ENCODE measurements at places on chromosomes 4 and X.
A peak's percentile ranks its signal among the peaks of the same experiment; 100 is the strongest.

DNA sequence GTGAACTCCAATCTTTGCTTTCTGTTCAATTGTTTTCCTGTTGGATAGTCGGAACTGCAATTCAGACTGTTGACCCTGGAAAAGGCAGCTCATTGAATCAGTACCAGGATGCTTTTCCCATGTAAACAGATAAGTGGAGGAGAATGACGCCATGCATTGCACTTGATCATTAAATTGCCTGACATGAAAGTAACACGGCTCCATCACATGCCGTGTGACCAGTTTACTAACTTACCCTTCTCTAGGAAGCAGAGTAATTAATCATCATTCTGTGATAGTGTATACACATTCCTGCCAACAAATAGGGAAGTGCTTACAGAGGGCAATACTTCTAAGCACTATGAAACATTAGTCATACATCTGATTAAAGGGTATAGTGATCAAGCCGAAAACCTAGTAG lies 101.4 kb downstream of the PPARGC1A start:
- DNase-seq, result no peak

GRCh38 chr4:15031993-15032675 lies 29.9 kb downstream of the CPEB2 start:
- DNase-seq, result no peak

GRCh38 chrX:77749695-77750094 lies 36.3 kb downstream of the ATRX start:
- DNase-seq, result no peak

- no peak for DNase-seq
These were observed 2.5 kb upstream of the PLP1 start for GRCh38 chrX:103774070-103774642.

DNA sequence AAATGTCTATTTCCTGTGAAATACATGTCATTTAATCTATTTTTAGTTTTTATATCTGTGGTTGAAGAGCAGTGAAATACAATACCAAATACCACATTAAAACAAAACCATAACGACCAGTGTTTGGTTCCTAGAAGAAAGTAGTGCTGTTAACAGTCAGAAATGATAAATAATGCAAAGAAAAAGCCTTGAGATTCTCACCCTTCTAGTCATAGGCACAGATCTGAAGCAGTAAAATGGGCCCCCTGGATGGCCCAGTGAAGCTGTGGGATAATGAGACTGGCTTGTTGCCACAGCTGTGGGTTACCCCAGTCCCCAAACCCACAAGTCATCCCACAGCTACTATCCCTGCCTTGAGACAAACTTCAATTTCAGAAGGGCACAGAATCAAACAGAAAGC lies 137.3 kb upstream of the RPL34 start:
- no peak for DNase-seq

- DNase-seq, result no peak
These were observed 71.9 kb downstream of the AFF2 start for GRCh38 chrX:148572337-148572736.

GRCh38 chr4:184433258-184433892 lies 41.0 kb downstream of the IRF2 start:
- no peak for DNase-seq

- no peak for DNase-seq
These were observed 775.3 kb upstream of the HS3ST1 start for GRCh38 chr4:12203945-12204344.

- no peak for DNase-seq
These were observed 73.3 kb downstream of the PRPS1 start for GRCh38 chrX:107701493-107702121.

GRCh38 chr4:186604124-186604807 lies 48.9 kb upstream of the MTNR1A start:
- DNase-seq, result no peak

DNA sequence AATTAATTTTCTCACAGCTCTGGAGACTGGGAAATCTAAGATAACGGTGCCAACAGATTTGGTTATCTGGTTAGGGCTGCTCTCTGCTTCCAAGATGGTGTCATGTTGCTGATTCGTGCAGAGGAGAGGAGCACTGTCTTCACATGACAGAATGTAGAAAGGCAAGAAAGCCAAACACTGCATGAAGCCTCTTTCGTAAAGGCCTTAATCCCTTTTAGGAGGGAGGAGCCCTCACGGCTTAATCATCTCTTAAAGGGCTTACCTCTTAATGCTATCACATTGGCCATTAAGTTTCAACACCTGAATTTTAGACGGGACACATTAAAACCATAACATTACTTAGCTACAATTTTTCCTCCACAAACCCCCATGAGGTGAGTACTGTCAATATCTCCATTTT lies 174.1 kb downstream of the COX18 start:
- no peak for DNase-seq

DNA sequence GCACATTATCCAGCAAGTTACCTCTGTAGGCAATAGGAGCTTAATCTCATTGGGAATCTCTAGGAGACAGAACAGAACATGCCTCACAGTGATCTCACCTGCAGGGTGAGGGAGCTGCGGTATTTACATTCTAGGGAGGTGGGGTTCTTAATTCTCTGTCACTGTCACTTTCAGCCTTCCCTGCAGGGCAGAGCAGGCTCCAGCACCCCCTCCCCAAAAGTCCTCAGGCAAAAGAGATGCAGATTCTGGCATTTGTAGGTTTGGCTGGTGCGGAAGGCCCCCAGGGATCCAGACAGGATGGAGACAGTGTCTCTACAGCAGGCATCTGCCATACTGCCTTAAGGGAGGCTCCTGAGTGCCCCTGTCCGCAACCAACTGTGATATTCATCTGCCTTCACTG lies 166.4 kb upstream of the ATP6AP2 start:
- no peak for DNase-seq

DNA sequence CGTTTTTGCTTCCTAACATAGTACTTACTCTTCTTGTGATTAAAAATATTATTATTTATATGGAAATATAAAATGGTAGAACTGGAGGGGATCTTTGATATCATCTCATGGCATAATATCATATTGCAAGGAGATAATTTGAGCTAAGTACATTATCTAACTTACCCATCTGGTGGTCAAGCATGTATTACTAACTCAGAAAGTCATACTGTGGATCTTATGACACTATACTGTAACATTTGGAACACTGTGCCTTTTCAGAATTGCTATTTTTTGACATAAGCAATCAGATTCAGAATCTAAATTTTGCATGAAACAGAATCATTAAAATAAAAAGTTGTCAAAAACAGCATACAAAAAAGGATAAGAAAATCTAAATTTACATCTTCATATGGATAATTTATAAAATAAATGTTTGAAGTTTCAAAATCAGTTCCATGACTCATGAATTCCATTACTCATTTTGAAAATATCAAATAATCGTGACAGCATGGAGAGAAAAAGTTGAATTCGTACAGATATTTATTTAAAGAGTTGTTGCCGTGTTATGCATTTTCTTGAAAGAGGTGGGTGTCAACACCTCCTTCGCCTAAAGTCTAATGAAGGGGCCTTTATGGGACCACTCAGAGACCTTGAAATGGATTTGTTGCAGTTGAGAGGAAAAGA lies 928.1 kb downstream of the PDHA2 start:
- no peak for DNase-seq

DNA sequence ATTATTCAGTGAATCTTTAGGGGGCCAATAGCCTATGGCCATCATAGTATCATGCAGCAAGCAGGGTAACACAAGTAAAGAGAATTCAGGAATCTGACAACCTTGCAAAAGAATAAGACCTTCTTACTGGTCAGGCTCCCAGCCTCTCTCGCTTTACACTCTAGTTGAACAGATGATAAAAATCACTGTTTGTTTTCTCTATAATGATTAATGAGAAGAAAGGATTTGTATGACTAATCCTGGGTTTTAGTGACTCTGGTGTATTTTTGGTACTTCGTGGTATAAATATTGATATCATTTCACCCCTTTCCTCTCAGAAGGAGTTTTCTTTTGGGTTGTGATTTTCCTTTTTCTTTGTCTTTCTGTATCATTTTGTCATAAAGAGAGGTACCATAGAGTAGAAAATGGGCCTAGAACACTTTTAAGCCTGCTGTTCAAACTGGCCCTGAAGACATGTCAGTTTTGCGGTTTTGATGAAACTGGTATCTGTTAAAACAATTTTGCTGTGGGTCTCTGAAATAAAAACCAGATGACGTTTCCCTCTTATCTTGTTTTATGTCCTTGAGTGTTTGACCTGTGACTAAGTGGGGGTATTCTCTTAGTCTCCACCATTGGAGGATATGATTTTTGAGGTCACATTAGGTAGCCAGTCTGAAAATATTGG lies 294.9 kb upstream of the TBX22 start:
- DNase-seq, result no peak

GRCh38 chr4:22202975-22203710 lies 254.6 kb upstream of the KCNIP4 start:
- DNase-seq, result no peak

DNA sequence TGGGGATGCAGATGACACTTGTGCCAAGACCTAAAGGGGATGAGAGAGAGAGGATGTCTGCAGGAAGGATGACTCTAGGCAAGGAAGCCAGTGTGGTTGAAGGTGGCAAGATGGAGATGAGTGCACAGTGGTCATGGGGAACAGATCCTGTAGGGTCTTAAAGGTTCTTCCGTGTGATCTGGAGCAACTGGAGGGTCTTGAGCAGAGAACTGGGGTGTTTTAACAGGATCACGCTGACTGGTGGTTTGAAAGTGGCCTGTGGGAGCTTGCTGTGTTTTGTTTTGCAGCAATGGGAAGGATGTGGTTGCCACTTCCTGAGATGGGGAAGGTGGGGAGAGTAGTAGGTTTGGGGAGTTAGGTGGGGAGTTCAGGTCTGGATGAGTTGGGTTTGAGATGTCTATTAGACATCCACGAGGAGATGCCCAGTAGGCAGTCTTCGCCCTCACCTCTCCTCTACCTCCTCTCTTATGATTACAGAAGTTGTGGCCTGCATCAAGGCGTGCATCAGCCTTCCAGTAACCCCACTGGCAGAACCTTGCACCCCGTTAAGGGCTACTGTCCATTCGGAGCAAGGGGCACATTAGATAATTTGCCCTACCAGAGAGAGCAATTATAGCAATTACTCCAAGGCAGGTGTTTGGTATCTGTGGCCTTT lies 1.4 kb upstream of the STBD1 start:
- DNase-seq, result no peak

DNA sequence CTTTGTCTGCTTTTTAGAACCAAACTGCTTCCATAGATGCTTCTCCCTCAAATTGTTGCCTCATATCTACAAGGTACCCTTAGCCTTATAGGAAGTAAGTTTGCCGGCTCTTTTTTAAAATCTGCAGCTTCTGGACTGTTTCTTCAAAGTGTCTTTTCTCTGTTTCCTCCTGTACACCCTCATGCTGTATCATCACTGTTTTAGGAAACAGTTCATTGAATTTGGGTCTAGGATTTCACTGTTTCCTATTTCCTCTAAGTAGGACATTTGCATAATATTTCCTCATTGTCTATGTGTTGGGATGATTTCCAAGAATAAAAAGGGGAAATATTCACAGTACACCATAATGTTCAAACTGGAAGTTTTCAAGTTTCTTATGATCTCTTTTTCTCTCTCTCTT lies 43.0 kb downstream of the BANK1 start:
- DNase-seq, result no peak

- DNase-seq, result no peak
These were observed 48.1 kb upstream of the CXCL8 start for GRCh38 chr4:73692254-73692653.

GRCh38 chr4:184284336-184284690 lies 66.6 kb upstream of the ENPP6 start:
- DNase-seq, result no peak

GRCh38 chr4:55546506-55546755 lies 278 bp downstream of the CLOCK start:
- no peak for DNase-seq

DNA sequence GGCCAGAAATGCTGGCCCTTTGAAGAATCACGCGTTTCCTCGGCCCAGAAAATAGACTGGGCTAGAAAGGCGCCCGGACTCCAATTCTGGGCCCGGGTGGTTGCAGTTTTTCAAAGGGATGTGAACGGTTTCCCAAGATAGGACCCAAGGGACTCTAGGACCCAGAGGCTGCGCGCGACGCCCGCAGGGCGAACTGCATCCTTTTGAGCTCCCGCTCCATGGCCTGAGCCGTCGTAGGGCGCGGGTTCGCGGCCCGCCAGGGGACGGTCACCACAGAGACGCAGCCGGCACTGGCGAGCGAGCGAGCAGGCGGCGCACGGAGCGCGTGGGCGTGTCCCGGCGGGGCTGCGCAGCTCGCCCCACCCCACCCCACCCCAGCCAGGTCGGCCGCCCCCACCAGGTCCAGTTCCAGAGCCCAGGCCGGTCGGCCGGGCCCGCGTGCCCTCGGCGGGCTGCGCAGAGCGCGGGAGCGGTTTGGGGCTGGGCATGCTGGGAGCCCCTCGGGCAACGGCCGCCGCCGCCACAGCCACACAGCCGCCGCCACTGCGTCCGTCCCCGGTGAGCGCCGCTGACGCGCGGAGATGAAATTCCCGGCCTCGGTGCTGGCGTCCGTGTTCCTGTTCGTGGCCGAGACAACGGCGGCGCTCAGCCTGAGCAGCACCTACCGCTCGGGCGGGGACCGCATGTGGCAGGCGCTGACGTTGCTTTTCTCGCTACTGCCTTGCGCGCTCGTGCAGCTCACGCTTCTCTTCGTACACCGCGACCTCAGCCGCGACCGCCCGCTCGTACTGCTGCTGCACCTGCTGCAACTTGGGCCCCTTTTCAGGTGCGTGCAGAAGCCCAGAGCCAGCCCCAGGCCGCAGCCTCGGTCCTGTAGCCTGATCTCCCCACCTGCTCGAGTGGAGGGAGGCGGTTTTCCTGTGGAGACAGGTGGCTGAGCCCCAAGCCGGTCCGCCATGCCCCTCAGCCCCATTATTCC lies at the start of gene XK:
Gene XK (plus strand): TSS at position 411 of the 979 bp plus-strand sequence. CDS start 171 bp downstream, at position 582.
- peak; percentile 34 for DNase-seq

DNA sequence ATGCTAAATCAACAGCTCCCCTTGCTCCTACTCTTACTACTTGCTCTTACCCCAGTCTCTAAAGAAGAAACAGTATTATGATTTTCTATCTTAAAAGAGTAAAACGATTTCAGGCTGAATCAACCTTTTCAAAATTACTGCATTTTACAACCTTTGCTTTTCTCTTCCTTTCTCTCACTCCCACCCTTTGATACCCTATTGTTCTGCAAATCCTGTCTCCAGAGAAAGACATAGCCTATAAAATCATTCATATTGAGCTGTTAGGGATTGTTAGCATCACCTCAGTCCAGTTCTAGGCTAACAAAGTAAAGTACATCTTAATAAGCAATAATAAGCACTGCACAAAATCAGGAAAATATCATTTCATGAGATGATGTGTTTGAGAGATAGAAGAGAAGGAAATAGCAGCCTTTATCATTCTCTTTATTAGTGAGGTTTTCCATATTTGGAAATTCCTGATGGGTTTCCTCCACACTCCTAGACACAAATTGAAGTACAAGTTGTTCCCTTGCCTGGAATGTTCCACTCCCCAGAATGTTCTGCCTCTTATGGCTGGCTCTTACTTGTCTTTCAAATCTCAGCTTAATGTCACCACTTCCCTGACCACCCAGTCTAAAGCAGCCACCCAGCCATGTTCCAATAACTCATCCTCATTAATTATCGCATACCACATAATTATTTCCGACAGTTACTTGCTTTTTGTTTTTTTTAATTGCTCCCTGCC lies 219.7 kb downstream of the PALLD start:
- DNase-seq, result no peak

DNA sequence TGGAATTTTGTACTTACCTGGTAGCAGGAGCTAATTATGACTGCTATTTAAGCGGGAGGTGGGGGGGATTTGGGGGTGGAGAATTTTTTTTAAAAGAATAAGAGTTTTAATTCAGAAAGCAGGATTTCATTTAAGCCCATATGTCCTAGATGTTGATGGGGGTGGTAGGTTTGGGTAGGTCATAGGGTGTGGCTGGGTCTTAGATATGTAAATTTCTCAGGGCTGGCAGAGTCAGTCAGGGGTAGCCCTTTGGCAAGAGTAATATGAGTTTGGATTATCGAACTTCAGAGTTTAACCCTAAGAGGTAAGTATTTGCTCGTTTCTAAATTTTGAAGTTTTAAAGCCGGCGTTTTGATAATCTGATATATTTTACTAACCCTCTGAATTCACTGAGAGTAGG lies 35.2 kb upstream of the COX18 start:
- DNase-seq, result no peak

Data from GM13976 (cell line).